ENCODE measurements at places on chromosomes 1 and 21.

- no peak for DNase-seq
Observed at GRCh38 chr1:238029126-238029525, 138.4 kb upstream of the ZP4 start.

- no peak for DNase-seq
Observed at GRCh38 chr1:5742801-5743200, 249.4 kb downstream of the NPHP4 start.

DNA sequence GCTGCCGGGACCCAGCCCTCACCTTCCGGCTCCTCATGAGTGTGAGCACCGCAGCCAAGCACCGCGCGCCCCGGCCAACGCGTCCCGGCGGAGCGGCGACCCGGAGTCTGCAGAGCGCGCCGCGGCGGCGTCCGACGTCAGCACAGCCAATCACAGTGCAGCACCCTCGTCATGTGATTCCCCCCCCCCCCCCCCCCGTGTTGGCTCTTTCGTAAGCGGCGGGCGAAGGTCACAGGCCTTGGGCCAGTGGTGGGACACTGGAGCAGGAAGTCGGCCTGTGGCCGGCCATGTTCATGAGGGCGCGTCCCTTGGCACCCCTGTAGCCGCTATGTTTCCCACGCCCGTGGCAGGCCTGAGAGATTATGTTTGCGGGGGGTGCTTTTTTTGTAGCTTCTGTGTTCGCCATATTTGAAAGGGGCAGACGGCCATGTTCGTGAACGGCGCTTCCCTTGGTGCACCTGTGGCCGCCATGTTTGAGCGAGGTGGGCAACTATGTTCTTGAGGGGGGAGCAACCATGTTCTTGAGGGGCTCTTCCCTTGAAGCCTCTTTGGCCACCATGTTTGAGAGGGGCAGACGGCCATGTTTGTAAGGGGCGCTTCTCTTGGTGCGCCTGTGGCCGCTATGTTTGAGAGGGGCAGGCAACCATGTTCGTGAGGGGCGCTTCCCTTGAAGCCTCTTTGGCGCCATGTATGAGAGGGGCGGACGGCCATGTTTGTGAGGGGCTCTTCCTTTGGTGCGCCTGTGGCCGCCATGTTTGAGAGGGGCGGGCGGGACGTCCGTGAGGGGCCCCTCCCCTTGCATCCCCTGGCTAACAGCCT lies at the start of gene C1orf174:
TSS of gene C1orf174 (minus strand) at position 123 of the 819 bp plus-strand sequence. CDS start at position 37, 86 bp downstream.
- DNase-seq = peak; percentile 88

DNA sequence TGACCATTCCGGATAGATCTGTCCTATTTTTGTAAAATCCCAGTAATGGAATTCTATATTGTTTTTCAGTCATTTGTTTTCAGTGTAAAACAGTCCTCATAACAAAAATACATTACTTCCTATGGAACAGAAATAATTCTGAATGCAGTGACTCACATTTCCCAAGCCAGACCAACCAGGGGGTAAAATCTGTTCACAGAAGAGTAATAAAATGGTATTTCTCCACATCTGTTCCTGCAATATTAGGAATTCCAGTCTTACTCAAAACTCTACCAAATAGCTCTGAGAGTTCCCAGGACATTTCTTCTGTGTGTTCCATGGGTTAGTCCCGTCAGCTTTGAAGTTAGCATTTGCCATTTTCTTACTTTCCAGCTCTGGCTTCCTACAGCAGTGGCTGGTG lies 2.6 kb upstream of the DDR2 start:
- DNase-seq = no peak

DNA sequence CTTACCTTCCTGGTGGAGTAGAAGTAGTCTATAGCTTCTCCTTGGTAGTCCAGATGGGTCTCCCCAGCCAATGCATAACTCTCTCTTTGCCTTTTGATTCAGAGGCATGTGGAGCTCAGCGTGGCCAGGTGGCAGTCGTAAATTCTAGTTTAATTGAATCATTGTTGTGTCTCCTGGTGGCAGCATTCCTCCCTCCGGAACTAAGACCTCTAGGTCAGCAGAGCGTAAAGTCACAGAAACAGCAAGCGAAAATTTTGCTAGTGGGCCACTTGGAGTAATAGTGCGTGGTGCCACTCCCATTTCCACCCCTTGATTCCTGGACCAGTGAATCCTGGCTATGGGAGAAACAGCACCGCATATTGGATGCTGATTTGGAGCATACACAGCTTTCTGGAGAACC lies 3.9 kb upstream of the TMPRSS2 start:
- no peak for DNase-seq

All from stimulated activated CD4-positive, alpha-beta T cell treated with anti-CD3 and anti-CD28 coated beads, Interleukin-4, amount 100 ng/mL, for 4 hours (primary cell).